NCI-H2107 (cell line): ENCODE measurements at places on chromosomes 5 and 9.

DNA sequence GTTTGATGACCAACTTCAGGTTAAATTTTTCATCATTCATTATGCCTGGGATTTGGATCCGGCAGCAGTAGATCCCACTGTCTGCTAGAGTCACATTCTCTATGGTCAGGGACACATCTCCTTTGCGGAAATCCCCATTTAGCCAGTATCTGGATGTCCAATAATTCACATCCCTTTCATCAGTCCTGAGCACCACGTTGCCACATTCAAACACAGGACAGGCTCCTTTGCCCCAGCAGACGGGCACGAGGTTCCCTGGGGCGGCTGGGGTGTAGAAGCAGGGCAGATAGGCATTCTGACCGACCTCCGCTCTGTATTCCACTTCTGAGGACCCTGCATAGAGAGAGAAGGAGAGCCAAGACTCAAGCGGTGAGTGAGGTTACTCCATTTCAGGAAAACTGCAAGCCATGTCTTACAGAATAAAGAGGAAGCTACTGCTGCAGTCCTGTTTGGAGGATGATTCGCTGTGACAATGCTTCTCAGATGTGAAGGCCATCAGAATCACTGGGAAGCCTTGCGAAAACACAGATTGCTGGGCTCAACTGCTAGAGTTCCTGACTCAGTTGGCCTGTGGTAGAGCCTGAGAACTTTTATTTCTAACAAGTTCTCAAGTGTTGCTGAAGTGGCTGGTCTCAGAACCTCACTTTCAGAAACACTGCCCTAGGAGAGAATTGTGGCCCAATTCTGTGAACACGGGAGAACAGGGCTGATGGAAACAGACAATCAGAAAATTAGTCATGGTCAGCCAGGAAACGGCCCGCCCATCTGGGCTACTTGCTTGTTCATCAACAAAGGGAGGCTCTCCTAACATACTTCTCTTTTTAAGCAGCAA, 2.0 kb downstream of the HAVCR2 start:
- DNase-seq, result no peak

DNA sequence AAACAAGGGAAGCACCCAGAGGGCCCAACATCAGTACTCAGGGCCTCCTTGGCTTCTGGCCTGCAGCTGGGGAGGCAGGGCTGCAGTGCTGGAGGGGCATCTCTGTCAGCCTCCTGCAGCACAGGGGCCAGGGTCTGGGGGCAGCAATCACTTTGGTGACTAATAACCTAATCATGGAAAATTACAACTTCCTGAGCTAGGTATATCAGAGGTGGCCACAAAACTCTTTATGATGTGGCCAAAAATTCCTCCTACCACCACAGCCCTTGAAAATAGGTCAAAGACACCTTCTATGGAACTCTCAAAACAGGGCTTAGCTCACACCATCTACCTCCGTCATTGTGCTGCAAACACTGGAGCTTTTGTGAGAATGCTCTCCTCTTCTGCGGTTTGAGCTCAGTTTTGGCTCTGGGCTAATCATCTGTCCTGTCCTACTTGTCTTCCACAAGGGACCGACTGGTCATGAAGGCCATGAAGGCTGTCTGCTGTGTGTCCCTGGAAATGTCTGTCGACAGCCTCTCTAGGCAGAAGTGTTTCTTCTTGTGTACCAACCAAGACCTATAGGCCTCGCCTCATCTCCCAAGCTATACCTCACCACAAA, 28.6 kb downstream of the CSF2 start:
- DNase-seq, result no peak

GRCh38 chr9:133002147-133003070, 23.9 kb downstream of the GFI1B start:
- no peak for DNase-seq

DNA sequence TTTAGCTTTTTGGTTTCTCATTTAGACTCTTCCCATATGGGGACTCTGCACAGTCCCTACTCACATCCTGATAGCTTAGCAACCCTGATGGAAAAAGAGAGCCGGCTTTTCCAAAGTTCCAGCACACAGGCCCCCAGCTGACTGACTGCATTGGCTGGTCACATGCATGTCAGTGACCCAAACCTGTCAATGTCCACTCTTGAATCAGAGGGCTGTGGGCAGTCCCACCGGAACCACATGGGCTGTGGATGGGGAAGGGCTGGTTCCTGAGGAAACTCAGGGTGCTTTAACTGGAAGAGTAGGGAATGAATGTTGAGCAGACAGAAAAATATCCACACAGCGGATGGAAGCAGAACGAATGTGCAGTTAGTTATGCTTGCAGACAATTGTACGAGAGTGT, 136.6 kb downstream of the NSG2 start:
- DNase-seq, result no peak

DNA sequence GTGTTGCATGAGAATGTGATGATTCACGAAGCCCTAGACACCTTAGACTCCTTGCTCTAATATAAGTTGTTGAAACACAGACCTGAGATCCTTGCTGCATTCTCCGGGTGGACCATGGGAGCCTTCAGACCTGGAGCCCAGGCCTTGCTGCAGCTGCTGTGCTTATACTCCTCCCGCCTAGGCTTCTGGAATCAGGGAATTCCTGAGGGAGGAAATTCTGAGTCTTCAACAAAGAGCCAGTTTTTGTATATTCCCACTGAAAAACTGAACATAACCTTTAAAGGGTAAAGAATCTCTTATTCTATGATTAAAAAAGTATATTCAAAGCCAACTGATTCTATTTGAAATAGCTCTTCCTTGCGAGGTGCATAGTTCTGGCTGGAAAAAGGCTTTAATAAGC, 245.1 kb upstream of the ELAVL2 start:
- DNase-seq, result no peak

GRCh38 chr9:93996367-93996766, 41.2 kb upstream of the BARX1 start:
- no peak for DNase-seq

GRCh38 chr5:33235824-33236223, 204.9 kb upstream of the TARS1 start:
- DNase-seq, result no peak

DNA sequence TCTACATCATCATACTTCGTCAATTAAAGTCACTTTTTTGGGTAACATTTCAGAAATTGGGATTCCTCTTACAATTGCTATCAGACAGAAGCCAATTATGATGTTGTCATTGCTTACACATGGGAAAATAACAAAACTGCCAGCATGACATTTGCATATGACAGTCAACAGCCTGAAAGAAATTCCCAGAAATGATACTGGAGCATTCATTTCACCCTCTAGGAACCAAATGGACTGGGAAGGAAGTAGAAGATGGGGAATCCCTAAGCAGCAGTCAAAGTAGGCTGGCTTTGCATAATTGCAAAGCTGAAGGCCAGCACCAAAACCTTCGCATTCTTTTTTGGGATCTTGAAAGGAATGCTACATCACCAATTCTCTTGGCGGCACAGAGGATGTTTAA, 10.7 kb downstream of the HMGCS1 start:
- DNase-seq, result no peak

DNA sequence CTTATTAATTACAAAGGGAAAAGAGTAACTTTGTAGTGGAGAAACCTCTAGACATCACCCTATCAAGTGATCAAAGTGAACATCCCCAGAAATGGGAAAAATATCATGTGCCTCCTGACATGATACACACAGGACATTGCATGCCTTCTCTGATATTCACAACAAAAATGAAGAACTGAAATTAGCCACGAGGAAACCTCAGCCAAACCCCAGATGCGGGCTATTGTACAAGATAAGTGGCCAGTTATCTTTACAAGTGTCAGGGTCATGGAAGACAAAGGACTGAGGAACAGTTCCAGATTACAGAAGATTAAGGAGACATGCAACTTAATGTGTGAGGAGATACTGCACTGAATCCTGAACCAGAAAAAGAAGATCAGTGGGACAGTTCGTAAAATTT, 23.8 kb upstream of the NPM1 start:
- no peak for DNase-seq

DNA sequence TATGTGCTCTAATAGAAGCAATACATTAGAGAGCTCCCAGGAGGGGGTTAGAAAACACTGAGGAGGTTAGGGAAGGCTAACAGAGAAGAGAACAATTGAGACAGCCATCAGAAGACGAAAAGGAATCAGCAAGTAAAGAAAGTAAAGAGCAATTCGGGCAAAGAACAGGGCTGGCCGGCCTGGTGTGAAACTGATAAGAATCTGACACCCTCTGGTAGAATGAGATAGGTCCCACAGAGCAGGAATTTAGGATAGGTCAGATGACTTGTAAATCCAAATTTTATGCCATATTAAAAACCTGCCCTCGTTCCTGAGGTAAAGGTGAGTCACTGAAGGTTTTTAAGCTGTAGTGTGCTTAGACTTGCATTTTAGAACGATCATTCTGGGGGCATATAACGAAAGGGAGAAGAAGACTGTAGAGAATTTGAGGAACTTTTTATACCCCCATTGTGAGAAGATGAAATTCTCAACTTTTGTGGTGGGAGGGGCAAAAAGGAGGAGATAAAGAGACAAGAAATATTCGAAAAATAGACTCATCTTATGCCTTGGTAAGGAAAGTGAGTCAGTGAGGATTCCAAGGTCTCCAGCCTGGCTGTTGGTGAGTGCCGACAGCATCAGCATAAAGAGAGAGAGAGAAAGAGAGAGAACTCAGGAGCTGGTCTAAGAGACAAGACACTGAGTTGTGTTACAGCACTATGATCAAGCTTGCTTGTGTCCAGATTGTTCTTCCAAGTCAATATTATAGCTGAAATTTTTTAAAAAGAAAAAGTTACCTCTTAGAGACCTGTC, 51.3 kb downstream of the TMEM167A start:
- no peak for DNase-seq

GRCh38 chr9:76615177-76615603, 149.0 kb upstream of the PCA3 start:
- DNase-seq, result no peak

DNA sequence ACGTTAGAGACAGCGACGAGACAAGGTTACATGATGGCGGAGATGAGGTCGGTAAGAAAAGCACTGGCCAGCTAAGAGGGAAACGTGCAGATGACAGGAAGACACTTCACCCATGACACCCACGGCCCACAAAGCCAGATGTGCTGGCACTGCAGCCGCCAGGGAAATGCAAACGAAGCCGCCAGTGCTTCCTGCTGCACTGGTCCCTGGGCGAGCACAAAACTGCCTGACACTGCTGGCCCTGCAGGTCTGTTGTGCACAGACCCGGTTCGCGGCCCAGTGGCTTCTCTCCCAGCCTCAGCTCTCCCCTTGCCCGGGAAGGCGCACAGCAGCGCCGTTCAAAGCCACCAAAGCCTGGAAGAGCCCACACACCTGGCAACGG, 20.3 kb downstream of the QSOX2 start:
- DNase-seq, result no peak

GRCh38 chr9:74138182-74138581, 359.0 kb upstream of the RORB start:
- DNase-seq, result no peak

DNA sequence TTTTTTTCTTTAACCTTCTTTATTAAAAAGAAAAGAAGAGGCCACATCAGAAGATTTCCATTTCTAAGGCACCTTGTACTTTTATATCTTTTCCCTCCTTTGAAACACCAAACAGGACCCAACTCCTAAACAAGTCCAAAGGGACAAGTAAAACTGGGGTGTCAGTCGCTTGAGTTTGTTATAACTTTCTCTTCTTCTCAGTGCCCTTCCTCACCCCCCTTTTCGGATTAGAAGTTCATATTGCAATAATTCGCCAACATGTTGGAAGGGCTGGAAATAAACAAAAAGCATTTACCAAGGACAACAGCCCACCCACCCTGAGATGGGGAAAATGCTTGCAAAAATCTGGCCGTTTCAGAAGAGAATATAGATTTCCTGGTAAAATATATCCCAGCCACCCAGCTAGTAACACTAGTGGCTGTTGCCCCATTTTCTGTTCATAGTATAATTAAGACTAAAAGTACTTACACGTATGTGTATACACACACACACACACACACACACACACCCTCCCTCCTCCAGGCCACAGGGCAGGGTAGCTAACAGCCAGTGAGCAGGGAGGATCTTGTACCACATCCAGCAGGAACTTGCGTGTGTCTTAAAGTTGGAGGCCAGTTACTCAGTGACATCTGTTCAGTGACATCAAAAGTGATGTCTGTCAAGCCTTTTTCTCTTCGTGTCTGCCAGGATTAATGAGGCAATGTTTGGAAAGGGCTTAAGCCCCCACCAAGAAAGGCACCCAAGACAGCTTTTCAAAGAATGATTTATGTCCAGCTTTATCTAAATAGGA, 149.1 kb upstream of the KLF4 start:
- DNase-seq, result no peak

GRCh38 chr5:122151640-122152039, 22.3 kb downstream of the ZNF474 start:
- DNase-seq, result no peak

GRCh38 chr5:73955271-73955846, 329.4 kb downstream of the ARHGEF28 start:
- DNase-seq, result no peak

DNA sequence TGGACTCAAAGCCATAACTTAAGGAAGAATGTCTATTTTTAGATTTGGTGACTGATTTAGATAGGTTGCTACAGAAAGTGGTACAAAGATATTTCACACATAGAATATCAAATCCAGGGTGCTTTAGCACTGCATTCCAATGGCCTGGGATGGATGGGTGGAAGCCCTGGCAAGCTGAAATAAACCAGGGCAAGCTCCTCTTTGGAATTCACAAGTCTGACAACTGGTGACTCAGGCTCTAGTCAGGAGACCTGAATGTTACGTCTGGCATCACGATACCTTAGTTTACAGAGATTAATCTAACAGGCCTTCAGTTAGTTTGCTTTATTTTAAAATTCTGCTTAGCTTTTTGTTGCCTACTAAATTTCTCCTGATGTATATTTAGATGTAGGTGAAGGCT, 144.0 kb downstream of the TMC1 start:
- DNase-seq, result no peak

GRCh38 chr5:41748631-41749030, 121.6 kb downstream of the OXCT1 start:
- no peak for DNase-seq

GRCh38 chr9:80163889-80164288, 592.1 kb downstream of the TLE4 start:
- no peak for DNase-seq

GRCh38 chr9:2749485-2749884, 32.2 kb downstream of the KCNV2 start:
- DNase-seq, result no peak

DNA sequence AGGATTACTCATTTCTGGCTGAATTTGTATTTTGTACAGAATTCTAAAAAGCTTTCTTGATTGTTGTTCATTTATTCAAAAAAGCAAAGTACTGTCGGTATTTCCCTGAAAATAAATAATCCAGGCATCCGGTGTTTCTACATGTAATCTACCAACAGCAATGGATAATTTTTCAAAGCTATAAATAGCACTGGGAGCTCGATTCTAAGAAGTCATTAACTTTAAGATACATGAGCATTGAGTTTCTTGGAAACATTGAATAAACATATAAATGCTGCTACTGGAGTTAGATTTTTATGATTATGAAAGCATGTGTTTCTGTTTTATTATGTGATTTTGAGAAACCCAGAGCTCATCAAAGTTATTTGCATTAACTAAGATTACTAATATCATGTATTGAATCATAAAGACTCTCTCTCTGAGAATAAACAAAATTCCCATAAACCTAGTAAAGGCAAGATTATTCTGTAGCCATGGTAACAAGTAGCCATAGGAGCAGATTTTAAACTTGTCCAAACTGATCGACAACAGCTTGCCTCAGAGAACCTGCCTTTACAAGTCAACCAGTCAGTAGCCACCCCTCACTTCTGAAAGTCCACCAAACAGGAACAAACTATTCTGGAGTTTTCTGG, 197.0 kb downstream of the DRD1 start:
- DNase-seq, result no peak

GRCh38 chr5:140107312-140108092, 6.4 kb upstream of the PURA start:
- DNase-seq, result peak; percentile 75

- no peak for DNase-seq
Observed at GRCh38 chr9:69637817-69638200, 34.4 kb downstream of the APBA1 start.
